ENCODE measurements at places on chromosomes 12 and 14. TPM values are rescaled to one million over a fixed set of nuclear protein-coding genes. Genes with fewer than 3 reads are reported as not detected.

GRCh38 chr12:68018315-68018714, 29.1 kb downstream of the IFNG-AS1 start:
- DNase-seq = no peak

- DNase-seq = no peak
These were observed 37.6 kb downstream of the MUCL1 start for GRCh38 chr12:54891717-54892478.

GRCh38 chr12:128240745-128241144, 26.2 kb upstream of the TMEM132C start:
- no peak for DNase-seq

The C14orf93 gene
- total RNA-seq = 5.1 TPM

The MUCL1 gene
- not detected for total RNA-seq

The TMEM179 gene
- not detected for total RNA-seq

The SCNN1A gene
- 0.56 TPM for total RNA-seq

The KRT5 gene
- 0.61 TPM for total RNA-seq

The C12orf60 gene
- 2.1 TPM for total RNA-seq

- no peak for DNase-seq
These were observed 63.8 kb downstream of the MOK start for GRCh38 chr14:102241147-102241546.

The DCN gene
- total RNA-seq = 361 TPM

DNA sequence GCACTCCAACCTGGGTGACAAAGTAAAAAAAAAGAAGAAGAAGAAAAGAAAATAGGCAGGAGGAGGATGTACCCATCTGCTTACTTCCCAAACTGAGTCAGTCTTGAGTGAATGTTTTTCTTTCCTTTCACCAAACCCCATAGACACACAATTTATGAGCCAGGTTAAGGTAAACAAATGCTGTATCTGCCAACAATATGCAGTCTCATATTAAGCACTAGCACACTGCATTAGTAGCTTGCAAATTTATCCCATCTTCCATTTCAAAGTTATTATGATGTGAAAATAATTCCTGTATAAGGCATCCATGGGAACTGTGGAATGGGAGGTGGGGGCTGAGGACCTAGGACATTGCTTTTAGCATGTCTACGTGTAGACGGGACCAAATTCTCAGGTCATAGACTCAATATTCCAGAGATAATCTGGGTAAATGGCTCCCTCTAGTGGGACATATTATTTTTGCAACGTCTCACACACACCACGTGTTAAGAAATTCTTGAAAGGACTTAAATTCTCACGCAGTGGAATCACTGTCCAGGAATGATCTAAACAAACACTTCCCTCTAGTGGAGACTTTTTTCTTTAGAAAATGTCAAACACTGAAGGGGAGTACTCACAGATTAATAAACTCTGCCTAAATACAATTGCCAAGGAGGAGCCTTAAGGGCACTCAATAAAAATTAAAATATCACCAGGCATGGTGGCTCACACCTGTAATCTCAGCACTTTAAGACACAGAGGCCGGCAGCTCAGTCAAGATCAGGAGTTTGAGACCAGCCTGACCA, 17.1 kb upstream of the OR10P1 start:
- no peak for DNase-seq

- no peak for DNase-seq
These were observed 1.1 kb upstream of the BCL11B start for GRCh38 chr14:99272899-99273765.

The RPGRIP1 gene
- not detected for total RNA-seq

DNA sequence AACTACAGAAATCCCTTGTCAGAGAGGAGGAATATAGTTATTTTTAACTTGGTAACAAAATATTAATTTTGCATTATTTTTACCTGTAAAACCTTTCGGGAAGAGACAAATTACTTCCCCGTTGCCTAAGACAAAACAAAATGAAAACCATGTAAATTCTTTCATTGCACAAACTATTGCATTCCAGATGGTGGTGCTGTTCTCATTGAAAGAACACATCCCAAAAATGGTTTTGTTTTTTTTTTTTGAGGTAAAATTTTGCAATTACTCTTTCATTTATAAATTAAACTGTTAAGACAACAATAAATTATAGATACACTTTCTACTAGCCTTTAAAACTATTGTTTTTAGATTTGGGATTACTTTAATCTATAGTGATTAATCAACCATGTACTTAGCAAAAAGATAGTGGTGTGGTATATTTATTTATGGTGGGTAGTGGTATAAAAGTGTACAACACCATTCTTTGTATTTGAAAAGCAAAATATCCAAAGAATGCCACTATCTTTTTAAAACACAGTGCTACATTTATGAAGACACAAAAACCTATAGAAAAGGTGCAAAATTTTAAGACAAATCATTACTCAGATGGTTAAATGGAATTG, 115.5 kb downstream of the SLC38A1 start:
- DNase-seq = no peak

- DNase-seq = peak; percentile 14
These were observed 33.8 kb upstream of the GPR68 start for GRCh38 chr14:91278383-91278715.

The OR10AD1 gene
- not detected for total RNA-seq

GRCh38 chr14:68580671-68581070, 212.2 kb downstream of the ZFP36L1 start:
- DNase-seq = no peak

DNA sequence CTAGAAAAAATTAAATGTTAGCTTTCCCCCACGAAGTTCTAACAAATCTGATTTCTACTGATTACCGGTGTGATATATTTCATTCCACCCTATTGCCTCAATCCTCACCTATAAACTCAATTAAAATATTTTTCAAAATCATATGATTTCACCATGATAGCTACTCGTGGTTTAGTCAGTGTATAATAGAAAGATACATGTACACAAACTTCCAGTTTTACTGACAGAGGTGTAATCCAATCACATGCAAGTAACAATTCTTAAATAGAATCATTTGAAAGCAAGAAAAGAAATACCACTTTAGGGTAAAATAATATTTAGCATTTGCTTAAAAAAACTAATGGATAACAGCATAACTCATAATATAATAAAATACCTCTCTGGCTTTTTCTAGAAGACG, 55.0 kb upstream of the C12orf50 start:
- no peak for DNase-seq

GRCh38 chr12:76337583-76337982, 10.6 kb downstream of the BBS10 start:
- DNase-seq = no peak

DNA sequence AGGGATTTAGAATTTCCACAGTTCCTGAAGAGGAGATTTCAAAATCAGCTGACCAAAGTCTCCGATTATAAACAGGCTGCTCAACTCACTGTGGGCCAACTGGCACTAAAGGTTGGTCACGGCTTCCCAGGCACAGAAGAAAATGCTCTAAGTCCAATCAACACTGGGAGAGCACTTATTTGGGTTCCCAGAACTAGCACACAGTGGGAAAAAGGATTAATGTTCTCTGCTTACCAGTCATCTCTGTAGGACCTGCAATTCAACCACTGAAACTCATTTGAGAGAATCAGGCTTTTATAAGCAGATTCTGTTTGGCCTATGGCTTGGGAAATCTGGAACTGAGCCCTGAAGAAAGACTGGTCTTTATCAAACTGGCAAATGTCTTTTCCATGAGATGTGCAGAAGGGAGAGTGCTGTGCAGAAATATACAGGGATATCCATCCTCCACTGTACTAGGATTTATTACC, 49.4 kb downstream of the ABCC9 start:
- peak; percentile 58 for DNase-seq

DNA sequence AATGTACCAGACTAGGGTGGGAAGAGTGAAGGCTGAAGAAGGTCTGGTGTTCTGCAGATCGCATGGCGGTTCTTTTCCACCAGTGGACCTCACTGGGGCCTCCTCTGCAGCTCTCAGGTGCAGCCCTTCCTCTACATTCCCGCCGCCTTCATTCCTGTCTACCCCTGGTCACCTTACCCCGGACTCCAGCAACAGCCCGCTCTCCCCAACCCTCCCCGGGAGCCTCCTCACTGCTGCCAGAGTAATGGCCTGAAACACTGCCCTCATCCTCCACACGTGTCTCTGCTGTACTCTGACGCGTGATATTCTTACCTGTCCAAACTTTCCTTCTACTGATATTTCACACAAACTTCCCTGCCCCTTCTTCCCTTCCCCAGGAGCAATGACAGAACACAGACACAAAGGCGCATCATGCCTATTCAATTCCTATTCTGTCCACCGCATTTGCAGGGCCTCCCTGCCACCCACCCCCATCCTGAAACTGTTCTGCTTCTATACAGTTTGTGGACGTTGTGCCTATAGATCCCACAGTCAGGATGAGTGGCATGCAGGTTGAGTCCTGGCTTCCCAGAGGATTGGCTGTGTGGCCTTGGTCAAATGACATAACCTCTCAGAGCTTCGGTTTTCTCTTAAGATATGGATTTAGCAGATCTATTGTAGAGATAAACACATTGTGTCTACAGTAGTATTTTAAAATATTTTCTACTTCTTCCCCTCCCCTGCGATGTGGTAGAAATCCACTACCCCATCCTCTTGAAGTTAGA, 1.7 kb upstream of the NUAK1 start:
- DNase-seq = no peak

DNA sequence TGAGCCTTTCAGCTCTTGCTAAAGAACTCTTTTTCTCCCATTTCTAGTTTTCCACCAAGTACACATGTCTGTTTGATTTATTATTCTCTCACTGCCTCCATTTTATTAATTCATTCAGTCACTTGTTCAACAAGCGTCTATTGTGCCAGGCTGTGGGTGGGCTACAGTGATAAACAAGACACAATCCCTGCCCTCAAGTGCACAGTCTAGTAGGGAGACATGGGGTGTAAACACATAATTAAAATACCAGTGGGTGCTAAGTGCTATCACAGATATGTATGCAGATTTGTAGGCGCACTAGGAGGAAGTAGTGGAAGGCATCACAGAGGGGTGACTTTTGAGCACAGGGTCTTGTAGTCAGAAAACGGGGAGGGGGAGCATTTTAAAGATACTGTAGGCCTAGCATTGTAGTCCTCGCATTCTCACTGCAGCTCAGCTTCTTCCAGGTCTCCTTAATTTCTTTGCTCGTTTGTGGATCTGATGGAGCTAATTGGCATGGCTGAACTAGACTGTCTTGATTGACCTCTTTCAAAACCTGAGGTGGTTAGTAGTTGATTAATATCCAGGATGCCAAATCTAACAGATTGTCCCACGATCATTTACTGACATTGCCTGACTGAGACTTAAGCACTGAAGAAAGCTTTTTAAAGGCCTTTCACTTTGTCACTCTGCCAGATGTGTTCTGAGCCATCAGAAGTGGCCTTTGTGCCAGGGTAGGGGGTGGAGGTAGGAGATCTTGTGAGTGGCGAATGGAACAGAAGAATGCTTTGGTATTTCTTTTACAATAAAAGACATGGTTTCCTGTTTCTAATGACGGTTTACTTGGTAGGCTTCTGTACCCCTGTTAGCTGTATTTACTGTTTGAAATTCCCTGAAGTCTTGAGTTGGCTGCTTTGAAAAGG, 116.9 kb downstream of the DIP2B start:
- DNase-seq = no peak

GRCh38 chr12:93139028-93139665, 210.1 kb upstream of the EEA1 start:
- DNase-seq = no peak

The NTS gene
- not detected for total RNA-seq

The IL26 gene
- total RNA-seq = not detected

- no peak for DNase-seq
These were observed 367.6 kb downstream of the RPS29 start for GRCh38 chr14:49218436-49219092.

The PTPRQ gene
- 0.91 TPM for total RNA-seq

- DNase-seq = no peak
These were observed 17.5 kb upstream of the BICD1 start for GRCh38 chr12:32089156-32089555.

The SEL1L gene
- 83.4 TPM for total RNA-seq

GRCh38 chr14:84864548-84865271, 665.2 kb upstream of the FLRT2 start:
- DNase-seq = no peak

- DNase-seq = no peak
These were observed 36.3 kb upstream of the HECTD1 start for GRCh38 chr14:31243860-31244259.

- no peak for DNase-seq
These were observed 943 bp downstream of the TESPA1 start for GRCh38 chr12:54983536-54984101.

The HOXC12 gene
- total RNA-seq = not detected

DNA sequence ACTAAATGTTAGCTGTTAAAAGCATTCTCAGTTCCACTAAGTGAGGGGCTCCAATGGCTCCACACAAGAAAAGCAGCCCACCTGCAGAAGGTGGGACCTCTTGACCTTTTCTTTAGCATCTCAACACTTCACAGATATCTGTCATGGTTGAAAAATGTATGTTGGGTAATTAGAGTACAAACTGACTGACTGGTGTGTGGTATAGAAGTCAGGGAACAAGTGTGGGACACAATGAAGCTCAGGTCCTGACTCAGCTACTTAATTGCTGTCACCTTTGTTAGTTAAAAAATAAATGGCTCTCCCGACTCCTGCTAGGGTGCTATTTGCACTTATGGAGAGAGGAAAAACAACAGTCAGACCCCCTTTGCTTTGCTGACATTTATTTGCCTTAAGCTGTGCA, 299.0 kb downstream of the TTC6 start:
- DNase-seq = no peak

The CDKN3 gene
- 1.4 TPM for total RNA-seq

DNA sequence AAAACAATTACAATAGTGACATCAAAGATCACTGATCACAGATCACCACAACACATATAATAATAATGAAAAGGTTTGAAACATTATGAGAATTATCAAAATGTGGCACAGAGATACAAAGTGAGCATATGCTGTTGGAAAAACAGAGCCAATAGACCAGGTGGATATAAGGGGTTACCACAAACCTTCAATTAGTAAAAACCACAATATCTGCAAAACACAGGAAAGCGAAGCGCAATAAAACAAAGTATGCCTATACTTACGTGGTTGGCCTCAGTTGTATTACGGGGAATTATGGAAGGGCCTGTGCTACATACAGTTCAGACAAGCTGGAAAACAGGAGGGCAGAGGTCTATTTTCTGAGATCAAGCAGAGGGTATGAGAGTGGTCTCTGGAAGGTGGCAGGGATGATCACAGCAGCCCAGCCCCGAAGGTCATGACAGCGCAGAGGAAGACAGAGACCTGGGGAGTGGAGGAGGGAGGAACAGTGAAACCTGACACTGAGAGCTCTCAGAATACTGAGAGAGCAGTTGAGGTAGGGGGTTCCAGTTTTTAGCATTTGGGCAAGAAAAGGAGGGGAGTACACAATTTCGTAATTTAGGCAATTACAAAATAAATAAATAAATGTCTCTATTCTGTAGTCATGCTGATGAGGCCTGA, 41.3 kb downstream of the IFNG start:
- DNase-seq = no peak

GRCh38 chr12:5689773-5690172, 255.3 kb downstream of the ANO2 start:
- DNase-seq = no peak

Measured in psoas muscle (tissue), 8 donors.